GM13976 (cell line): ENCODE measurements at places on chromosomes 16 and 17.

- no peak for DNase-seq
Measured at GRCh38 chr17:39660397-39661385, 4.5 kb upstream of the TCAP start.

- DNase-seq = no peak
Measured at GRCh38 chr16:66660422-66661209, 35.9 kb downstream of the CMTM4 start.

- DNase-seq = no peak
Measured at GRCh38 chr17:72139212-72139611, 18.4 kb downstream of the SOX9 start.

DNA sequence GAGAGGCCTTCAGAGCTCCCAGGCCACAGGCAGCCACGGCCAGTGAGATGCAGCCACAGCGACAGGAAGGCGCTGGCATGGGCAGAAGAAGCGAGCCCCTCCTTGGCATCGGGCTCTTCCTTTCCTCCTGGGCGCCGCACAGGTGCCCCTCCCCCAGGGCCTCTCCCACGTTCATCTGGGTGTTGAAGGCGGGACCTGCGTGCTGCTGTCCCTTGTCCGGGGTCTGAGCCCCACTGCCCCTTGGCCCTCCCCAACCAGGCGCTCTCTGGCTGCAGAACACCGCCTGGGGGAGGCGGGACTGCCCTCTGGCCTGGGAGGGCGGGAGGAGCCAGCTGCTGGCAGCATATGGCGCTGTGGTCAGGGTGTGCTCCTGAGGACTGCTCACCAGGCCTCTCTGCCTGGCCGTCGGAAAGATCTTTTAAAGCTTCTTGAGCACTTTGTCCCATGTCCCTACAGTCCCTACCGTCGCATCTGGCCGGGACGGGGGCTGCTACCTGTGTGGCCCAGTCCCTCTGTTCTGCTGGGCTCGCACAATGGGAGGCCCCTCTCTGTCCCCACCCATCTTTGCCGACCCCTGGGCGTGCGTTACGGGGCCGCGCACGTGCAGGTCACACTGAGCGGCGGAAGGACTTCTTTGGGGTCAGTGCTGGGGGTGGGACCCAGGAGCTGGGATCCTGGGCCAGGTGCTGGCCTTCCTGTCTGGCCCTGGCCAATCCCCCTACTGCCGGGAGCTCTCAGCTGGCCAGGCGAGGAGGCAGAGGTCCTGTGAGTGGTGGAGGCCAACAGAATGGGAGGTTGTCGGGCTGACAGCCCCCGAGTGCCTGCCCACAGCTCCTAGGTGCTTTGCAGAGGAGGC, 1.7 kb downstream of the SLC25A10 start:
- no peak for DNase-seq

DNA sequence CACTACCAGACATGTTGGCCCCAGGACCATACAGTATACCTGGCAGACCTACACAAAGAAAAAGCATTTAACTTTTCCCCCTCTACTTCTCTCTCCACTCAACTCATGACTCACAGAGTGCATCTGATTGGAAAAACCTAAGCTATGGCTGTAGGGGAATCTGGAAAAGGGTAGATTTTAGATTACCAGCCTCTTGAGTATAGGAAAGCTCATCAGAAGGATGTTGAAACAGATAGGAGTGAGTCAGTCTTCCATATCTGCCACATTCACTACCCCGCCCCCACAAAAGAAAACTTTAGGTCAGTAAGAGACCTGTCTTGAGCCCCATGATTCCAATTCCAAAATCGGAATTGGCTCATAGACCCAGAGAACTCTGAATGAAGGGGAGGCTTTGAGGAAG, 12.3 kb downstream of the KRT9 start:
- DNase-seq = no peak

GRCh38 chr16:19027416-19027815, 40.0 kb upstream of the COQ7 start:
- no peak for DNase-seq

GRCh38 chr16:67490335-67491096, 7.2 kb upstream of the AGRP start:
- DNase-seq = no peak

- no peak for DNase-seq
Measured at GRCh38 chr16:606656-607307, 16.9 kb downstream of the RAB40C start.

- peak; percentile 54 for DNase-seq
Measured at GRCh38 chr16:87392821-87393679, 914 bp downstream of the MAP1LC3B start.

DNA sequence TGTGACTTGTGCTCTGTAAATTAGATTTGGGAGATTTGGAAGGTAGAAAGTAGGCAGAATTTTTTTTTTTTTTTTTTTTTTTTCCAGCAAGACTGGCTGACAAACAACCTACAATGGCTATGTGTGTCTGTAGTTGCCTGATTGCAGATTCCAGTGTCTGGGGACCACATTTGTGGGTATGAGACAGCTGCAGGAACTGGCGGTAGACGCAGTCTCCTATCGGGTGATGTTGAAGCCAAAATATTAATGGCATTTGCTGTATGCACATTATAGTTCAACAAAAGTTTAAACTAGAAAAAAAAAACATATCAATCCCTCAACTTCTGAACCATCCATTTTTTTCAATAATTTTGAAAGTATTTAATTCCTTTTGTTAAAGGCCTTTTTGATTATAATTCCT, 665.2 kb downstream of the TOX3 start:
- no peak for DNase-seq

- DNase-seq = no peak
Measured at GRCh38 chr17:61097781-61098180, 301.9 kb upstream of the TBX2 start.

DNA sequence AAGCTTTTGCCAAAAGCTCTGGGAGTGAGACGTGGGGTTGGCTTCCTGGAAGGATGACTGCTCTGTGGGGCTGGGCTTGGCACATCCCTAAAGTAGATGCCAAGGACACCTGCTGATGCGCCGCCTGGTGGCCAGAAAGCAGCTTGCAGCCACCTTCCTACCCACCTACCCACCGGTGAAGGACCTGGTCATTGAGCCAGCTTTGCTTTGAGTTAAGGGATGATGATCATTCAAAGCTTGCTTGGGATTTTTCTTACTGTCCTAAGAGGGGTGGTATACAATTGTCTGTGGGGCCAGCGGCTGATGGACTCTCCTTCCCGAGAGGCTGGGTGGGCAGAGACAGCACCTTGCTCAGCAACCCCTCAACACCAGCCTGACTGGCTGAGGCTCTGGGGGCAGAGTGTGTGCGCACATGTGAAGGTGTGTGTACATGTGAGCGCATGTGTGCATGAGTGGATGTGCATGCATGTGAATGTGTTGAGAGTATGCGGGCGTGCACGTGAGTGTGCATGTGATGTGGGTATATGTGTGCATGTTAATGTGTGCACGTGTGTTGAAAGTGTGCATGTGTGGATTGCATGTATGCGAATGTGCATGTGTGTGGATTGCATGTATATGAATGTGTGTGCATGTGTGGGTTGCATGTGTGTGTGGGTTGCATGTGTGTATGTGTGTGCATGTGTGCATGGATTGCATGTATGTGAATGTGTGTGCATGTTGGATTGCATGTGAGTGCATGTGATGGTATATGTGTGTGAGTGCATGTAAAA, 18.6 kb downstream of the C1QTNF1 start:
- DNase-seq = peak; percentile 82

- DNase-seq = no peak
Measured at GRCh38 chr17:31726980-31727427, 132.0 kb downstream of the COPRS start.

DNA sequence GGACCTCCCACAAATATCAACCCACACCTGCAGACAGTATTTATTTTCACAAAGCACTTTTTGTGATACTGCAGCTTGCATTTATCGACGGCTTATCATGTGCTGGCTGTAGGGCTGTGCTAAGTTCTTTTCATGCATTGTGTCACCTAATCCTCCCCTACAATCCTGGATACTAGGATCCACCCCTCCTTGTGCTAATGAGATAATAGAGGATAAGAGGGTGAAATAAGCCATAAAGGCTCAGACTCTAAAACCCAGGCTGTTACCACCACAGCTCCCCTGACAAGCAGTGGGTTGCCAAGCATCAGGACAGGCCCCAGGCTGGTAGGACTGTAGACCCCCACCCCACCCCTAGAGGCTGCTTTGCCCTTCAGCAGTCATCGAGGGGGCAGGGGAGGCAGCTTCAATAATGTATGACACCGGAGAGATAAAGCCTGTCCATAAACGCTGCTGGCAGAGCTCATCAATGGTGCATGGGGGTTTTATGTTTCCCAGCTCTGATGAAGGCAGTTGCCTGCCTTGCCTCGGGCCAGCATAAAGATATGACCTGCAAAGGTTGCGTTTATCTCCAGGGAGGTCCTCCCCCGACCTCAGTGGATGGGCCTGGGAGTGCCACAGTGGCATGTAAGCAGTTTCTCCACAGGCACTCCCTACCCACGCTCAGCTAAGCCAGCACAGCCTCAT, 73.9 kb upstream of the C16orf82 start:
- no peak for DNase-seq

GRCh38 chr16:67667817-67668494, 1.3 kb downstream of the C16orf86 start:
- DNase-seq = peak; percentile 94

- DNase-seq = no peak
Measured at GRCh38 chr17:41190328-41190727, 641 bp downstream of the KRTAP9-1 start.

DNA sequence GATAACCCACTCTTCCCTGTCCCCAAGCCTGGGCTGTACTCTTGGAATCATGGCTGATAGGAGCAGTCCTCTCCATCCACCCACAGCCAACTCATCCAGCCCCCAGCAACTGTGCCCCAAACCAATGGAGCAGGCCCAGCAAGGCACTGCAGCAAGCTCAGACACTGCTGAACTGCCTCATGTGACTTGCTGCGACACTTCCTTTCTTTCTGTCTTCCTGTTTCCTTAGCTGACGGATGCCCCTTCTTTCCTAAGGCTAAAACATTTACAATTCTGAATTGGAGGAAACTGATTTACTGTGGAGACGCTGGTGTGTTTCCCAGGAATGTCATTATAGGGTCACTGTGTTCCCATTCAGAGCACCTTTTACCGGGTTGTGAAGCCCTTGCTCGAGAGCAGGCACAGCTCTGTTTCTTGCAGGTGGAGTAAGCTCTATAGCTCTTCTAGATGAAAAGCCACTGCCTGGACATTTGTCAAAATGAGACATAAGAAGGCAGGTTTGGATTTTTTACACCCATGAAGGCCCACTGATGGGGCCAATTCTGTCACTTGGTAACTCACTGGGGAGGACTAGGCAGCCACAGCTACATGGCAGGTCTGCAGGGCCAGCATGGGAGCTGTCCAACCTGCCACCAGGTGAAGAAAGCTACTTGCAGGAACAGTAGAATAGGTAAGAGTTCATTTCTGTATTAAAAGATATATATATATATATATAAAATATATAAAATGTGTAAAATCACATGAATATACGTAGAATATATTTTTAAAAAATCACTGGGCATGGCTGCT, 27.4 kb downstream of the TMEM11 start:
- DNase-seq = no peak

GRCh38 chr16:77472262-77472661, 37.4 kb upstream of the ADAMTS18 start:
- no peak for DNase-seq

- DNase-seq = no peak
Measured at GRCh38 chr16:49596648-49597291, 223.2 kb downstream of the C16orf78 start.

DNA sequence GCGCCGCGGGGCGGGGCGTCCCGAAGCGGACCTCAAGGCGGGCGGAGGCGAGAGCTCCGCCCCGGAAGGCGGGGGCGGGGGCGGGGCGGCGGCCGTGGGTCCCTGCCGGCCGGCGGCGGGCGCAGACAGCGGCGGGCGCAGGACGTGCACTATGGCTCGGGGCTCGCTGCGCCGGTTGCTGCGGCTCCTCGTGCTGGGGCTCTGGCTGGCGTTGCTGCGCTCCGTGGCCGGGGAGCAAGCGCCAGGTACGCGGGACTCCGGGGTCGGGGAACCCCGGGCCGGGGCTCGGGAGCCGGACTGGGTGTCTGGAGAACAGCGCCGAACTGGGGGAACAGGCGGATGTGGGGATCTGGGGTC, at the start of gene TNFRSF12A:
TSS of gene TNFRSF12A (plus strand) at position 122 of the 357 bp plus-strand sequence. CDS start at position 152, 30 bp downstream.
- DNase-seq = peak; percentile 93

DNA sequence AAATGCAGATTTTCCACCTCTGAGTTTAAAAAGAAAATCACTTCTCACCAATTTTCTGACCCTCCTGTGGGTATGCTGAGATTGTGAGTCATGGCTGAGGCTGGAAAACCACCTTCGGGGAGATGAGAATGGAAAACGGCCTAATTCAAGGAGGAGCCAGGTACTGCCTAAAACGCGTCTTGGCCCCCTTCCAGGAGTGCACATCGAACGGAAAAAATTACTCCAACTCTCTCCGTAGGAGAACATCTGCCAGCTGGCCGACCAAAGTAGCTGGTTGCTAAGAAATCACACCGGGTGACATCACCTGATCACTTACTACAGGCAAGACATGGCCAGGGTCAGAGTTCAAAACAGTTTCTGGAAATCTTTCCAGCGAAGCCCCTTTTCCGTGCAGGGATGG, 107.6 kb downstream of the ZNF423 start:
- no peak for DNase-seq

- DNase-seq = no peak
Measured at GRCh38 chr16:23061669-23062068, 87.6 kb downstream of the USP31 start.

- no peak for DNase-seq
Measured at GRCh38 chr16:70402916-70403659, 35.8 kb downstream of the ST3GAL2 start.

GRCh38 chr17:70869402-70870085, 700.2 kb downstream of the KCNJ2 start:
- DNase-seq = no peak

GRCh38 chr17:79993390-79994227, 42.1 kb downstream of the TBC1D16 start:
- no peak for DNase-seq

GRCh38 chr17:50890675-50891516, 24.7 kb upstream of the TOB1 start:
- DNase-seq = peak; percentile 2

DNA sequence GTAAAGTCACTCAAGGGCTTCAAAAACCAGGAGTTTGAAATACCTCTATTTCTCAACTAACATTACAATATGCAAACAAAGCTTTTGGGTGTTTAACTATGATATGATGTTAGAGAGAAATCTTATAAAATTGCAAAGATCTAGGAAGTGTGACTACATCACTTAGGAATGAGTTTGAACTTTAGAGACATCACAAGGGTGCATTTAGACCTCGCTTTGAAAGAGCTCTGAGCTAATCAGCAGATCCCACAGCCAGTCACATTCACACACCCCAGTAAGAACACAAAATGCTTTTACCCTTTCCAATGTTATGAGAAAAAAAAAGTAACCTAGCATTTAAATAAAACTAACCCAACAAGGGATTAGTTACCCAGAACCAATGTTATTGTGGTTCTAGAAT, 45.2 kb downstream of the HYDIN start:
- DNase-seq = no peak
